ENCODE measurements at places on chromosomes 16 and 17. TPM values are rescaled to one million over a fixed set of nuclear protein-coding genes. Genes with fewer than 3 reads are reported as not detected.

DNA sequence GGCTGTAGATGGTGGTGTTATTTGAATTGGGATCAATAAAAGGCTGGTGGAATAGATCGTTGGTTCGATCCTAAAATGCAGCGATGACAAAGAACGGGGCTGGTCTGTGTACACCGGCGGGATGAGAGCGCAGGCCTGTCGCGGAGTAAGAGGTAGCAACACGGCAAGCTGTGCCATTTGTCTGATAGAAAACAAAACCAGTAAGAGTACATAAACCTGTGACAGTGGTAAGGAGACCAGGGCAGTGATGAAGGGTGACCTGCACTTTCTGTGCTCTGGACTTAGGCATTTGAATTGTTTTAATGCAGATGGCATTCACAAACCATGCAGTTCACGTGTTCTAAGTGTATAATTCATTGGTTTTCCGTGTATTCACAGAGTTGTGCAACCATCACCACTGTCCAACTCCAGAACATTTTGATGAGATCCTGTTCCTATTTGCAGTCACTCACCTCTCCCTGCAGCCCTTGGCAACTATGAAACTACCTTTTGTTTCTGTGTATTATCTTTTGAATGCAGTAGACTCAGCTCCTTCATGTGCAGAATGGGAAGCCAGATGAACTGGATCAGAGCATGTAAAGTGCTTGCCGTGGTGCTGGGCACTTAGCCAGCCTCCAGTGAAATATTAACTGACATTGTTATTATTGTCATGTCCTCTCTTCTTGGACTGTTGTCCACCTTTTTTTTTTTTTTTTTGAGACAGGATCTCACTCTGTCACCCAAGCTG is 286.1 kb downstream of the SNX29 start:
- no peaks in the 10 kb centered on the region for H3K36me3 ChIP-seq
- H3K4me3 ChIP-seq, result no peak overlapping the region
- no peaks in the 10 kb centered on the region for H3K27me3 ChIP-seq
- peaks cover 18% of the 10 kb centered on the region for H3K4me1 ChIP-seq

DNA sequence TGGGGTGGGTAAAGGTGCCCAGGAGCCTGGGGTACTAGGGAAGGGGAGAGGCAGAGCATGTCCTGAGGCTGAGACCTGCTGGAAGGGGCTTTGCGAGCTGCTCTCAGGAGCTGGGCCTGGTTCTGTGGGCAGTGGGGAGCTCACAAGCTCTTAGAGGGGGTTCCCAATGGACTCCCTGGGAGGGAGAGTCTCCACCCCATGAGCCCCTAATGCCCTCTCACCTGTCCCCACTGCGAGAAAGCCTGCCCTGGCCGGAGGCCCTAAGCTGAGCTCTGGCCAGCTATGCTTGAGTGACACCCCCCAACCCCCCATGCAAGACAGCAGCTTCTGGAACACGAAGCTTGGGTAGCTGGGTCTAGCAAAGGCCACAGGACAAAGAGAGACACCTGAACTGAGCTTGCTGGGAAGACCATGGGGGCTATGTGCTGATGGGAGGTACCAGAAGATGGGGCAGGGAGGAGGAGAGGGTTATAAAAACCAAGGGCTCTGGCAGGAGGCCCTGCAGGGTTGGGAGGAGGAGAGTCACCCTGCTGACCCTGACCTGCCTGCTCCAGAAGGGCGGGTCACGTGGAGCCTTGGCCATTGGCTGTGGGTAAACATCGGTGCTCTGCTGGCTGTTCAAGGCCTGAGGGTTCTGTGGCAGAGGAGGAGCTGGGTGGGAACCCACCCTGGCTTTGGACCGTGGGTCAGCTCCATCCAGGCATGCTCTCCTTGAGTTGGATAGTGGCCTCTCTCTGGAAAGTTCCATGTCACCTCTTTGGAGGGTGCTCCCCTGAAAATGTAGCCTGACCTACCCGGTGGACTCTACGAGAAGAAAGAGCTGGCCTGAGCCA is 106.7 kb downstream of the RAB11FIP4 start:
- peaks cover 30% of the 10 kb centered on the region for H3K4me1 ChIP-seq
- no peak overlapping the region for H3K4me3 ChIP-seq
- no peak for DNase-seq

Gene MSLN
- total RNA-seq, result 93.3 TPM

Gene TBC1D3E
- total RNA-seq, result not detected

GRCh38 chr16:50717091-50717490 is 23.7 kb downstream of the NOD2 start:
- no peak overlapping the region for H3K4me3 ChIP-seq
- H3K27me3 ChIP-seq, result no peaks in the 10 kb centered on the region
- peaks cover 5% of the 10 kb centered on the region for H3K4me1 ChIP-seq
- H3K27ac ChIP-seq, result no peak overlapping the region
- no peak for DNase-seq
- no peaks in the 10 kb centered on the region for H3K36me3 ChIP-seq

DNA sequence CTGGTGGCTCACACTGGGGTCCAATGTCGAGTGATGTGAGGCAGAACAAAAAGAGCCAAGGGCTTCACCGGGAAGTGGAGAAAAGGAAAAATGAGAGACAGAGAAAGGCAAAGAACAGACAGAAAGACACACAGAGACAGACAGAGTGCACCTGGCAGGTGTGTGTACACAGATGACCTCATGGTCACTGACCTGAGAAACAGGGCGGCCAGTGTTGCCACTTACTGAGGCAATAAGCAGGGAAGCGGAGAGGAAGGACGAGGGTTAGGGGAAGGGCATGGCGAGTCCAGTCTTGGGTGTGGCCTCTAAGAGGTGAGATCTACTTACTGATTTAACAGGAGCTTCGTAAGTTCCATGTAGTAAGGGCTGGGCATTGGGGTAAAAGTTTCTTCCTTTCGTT is 7.5 kb downstream of the GINS2 start:
- no peak overlapping the region for H3K27ac ChIP-seq
- no peak for DNase-seq
- H3K27me3 ChIP-seq, result no peaks in the 10 kb centered on the region
- H3K36me3 ChIP-seq, result no peaks in the 10 kb centered on the region

GRCh38 chr17:39979016-39979670 is 1.5 kb upstream of the PSMD3 start:
- no peak overlapping the region for H3K27ac ChIP-seq
- H3K36me3 ChIP-seq, result peaks cover 8% of the 10 kb centered on the region
- H3K4me3 ChIP-seq, result no peak overlapping the region

GRCh38 chr17:80992077-80992947 is 671 bp downstream of the CHMP6 start:
- H3K27ac ChIP-seq, result peak overlapping the region; percentile 63
- H3K27me3 ChIP-seq, result no peaks in the 10 kb centered on the region
- DNase-seq, result peak; percentile 67
- H3K4me3 ChIP-seq, result peak overlapping the region; percentile 73
- peaks cover 25% of the 10 kb centered on the region for H3K36me3 ChIP-seq
- H3K4me1 ChIP-seq, result peaks cover 29% of the 10 kb centered on the region

Gene NPIPB8
- total RNA-seq, result 2.8 TPM

- peak within 1 kb of the TSS; percentile 89 for H3K4me3 ChIP-seq
- peak within 1 kb of the TSS; percentile 89 for H3K27ac ChIP-seq
- DNase-seq, result no peak
- no peaks in the 10 kb centered on the region for H3K27me3 ChIP-seq
- peaks cover 22% of the 10 kb centered on the region for H3K36me3 ChIP-seq
Observed at GRCh38 chr17:42676424-42677011, at the start of gene PLEKHH3. PLEKHH3 (minus strand) TSS chr17:42676994; CDS start chr17:42676563, 431 bp downstream.

- peaks cover 9% of the 10 kb centered on the region for H3K27me3 ChIP-seq
- H3K36me3 ChIP-seq, result no peaks in the 10 kb centered on the region
- H3K4me1 ChIP-seq, result peaks cover 9% of the 10 kb centered on the region
- H3K27ac ChIP-seq, result no peak overlapping the region
Observed at GRCh38 chr17:40909351-40909750, 24.3 kb upstream of the KRT20 start.
